ENCODE measurements at places on chromosomes 7 and 10.

- peak; percentile 22 for DNase-seq
Measured at GRCh38 chr10:110556969-110557601, 10.4 kb upstream of the SMC3 start.

DNA sequence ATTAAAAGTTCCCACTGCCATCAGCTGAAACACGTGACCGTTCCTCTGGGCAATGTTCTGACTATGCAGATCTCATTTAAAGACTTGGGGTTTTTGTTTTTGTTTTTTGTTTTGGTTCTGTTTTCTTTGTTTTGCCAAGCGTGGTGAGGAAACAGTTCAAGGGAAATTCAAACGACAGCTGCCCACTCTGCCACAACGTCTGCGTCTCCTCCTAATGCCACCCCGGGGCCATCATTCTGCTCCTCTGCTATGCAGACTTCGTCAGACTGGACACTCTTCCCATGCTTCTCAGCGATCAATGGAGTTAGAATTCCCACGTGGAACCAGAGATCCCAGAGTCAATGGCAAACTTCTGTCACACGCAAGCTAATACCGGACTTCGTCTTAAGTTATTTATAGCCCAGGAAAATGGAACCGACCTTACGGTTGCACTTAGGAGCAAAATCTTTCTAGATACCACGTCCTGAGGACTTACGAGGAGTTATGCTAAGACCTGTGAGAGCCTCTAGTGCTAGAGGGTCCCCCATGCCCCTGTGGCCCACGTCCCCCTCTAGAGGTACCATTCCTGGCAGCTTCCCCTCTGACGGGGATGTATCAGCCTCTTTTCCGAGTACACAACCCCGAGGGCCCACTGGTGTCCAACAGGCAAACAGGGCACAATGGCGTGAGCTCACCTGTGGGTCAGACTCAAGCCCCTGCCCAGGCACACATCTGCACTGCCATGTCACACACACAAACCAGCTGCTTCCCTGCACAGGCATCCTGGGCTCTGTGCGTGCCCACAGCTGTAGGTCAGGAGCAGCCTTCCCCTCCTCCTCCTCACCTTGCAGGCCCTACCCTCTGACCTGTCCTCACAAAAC lies 24.4 kb downstream of the EBF3 start:
- DNase-seq, result no peak

- no peak for DNase-seq
Measured at GRCh38 chr10:71004176-71005075, 116.1 kb upstream of the PCBD1 start.

- no peak for DNase-seq
Measured at GRCh38 chr10:126730856-126731609, 60.5 kb upstream of the C10orf90 start.

GRCh38 chr7:47482013-47482875 lies 99.7 kb downstream of the TNS3 start:
- DNase-seq, result no peak

GRCh38 chr7:42946627-42946950 lies 14.4 kb downstream of the MRPL32 start:
- DNase-seq, result no peak

- no peak for DNase-seq
Measured at GRCh38 chr10:241451-241850, 106.2 kb downstream of the ZMYND11 start.

- DNase-seq, result no peak
Measured at GRCh38 chr7:140068033-140068432, 5.3 kb upstream of the PARP12 start.

- DNase-seq, result no peak
Measured at GRCh38 chr10:30057894-30058556, 1.4 kb downstream of the JCAD start.

DNA sequence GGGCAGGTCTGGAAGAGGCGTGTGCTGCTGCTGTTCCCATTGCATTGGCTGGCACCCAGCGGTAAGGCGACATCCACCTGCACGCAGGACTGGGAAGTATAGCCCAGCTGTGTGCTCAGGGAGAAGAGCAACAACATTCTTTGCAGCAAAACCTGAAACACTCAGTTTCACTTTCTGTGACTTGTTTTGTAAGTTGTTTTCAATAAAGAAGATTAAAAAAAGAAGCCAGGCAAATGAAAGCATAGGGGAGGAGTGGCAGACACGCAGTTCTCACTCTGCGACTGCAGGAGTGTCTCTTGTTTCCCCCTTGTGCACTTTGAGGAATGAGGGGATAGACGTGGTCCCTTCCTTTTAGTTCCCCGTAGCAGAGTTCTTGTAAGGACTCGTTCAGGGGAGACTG lies 5.8 kb downstream of the FBH1 start:
- no peak for DNase-seq

GRCh38 chr10:128025437-128025836 lies 100.8 kb downstream of the MKI67 start:
- no peak for DNase-seq

DNA sequence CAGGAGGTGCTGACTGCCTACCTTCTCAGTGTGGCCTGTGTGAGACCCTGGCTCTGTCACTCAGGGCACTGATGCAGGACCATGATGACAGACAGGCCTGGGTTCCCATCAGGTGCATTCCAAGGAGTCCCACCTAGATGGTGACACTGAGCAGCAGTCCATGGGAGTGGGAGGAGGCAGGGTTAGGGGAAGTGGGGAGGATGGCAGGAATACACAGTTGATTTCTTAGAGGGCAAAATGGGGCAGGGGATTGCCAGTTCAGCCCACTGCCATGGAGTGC lies 155.0 kb downstream of the SH3PXD2A start:
- no peak for DNase-seq

DNA sequence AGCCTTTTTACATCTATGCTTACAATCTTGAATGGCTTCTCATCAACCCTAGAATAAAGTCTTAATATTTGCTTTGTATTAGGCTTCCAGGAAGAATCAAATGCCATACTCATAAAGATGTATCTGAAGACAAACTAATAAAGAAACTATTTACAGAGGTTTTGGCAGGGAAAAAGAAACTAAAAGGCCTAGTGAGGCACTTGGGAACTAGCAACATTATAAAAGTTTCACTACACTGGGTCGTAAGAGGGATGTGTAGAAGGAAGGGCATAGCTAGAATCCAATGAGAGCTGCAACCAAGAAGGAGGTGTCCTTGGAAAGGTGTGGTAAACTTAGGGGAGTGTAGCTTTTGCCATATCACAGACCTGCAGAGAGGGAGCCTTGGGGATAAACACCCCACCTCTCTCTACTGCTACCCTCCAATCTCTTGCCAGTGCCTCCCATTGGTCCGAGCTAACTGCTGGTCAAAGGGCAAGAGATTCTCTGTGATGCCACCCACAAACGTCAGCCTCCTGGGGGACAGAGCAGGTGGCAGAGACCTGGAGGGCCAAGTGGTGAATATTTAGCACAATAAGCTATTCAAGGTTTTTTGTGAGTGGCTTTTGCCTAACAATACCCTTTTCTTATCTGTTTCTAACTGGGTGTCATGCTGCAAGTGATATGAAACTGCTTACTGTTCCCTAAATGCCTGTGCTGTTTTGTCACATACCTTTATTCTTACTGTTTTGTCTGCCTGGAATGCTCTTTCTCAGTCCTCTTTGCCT lies 60.7 kb downstream of the CPED1 start:
- DNase-seq, result no peak

DNA sequence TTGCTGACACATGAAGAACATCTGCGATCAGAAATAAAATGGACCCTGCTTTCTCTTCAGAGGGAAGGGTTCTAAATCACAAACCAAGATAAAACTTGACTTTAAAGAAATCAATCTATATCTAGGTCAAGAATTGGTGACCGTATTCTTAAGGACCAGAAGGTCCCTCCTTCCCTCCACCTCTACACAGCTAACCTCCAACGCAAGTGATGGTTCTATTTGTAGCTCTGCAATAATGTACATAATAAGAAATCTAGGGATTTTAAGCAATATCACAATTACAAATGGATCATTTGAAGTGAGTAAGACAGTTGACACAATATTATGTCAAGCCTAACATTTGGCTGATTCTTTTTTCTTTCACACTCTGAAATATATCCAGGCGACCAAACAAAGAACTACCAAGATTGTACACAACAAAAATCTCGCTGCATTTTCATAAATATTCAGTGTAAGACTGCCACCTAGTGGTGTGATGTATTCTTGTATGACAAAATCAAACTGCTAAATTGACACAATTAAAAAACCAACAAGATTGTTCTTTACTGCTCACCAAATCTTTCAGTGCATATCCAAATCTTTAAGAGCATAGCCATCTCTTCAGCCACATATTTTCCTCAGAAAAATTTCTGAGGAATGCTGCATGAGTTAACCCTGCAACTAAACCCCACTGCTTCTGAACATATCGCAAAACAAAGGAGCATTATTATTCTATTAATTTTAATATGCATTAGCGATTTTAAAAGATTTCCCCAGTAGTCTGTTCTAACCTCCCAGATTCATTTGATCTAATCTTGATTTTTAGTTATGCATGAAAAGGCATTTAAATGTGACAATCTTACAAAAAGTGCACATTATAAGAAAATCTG lies 44.5 kb downstream of the ICA1 start:
- DNase-seq, result no peak

- DNase-seq, result no peak
Measured at GRCh38 chr10:46225597-46225996, 61.2 kb upstream of the ANTXRL start.

DNA sequence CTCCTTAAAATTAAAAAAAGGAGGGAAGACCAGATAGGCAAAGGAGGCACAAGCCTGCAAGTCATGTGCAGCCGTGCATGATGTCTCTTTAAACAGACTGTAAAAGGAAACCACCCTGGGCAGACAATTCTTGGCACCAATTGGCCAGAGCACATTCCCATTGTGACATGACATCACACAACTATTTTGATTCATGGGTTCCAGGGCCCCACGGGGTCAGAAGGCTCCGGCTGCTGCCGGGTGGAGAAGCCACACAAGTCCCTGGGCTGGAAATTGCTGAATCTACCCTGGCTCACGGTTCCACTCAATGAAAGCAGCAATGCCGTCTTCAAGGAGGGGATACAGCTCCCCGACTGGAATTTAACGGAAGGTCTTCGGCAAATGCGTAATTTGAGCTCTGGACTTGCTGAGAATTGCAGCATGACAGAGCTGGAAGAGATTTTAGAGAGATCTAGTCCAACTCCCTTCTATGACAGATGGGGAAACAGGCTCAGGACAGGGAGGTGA lies 140.5 kb downstream of the PRKAG2 start:
- DNase-seq, result no peak

DNA sequence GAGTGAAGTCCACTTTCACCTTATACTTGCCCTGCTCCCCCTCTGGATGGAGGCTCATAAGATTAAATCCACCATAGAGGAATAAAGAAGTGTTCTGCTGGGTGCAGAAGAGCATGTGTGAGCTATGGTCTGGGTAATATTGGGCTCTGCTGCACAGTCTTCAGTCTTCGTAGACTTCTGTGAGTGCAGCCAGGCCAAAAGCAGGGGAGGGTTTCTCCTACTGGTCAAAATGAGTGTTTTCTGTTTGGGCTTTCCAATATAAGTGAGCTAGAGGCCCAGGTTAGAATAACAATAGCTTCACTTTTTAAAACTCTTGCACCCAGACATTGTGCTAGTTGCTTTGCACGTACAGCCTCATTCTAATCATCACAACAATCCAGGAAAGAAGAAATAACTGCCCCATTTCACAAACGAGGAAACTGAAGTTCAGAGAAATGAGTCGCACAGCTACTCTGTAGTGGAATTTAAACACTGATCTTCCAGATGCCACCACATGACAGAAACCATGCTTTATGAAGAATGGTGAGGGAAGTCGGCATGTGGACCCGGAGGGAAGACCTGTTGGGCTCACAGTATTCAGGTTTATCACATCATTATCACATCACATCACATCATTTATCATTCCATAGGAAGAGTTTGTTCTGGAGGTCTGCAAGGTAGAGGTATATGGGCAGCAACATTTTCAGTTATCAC lies 23.8 kb upstream of the MSMB start:
- no peak for DNase-seq

Measured in activated CD4-positive, CD25-positive, alpha-beta regulatory T cell (primary cell).